Panc1 (cell line): ENCODE measurements at places on chromosomes 2 and 18.

GRCh38 chr18:11020161-11020853 lies 129.1 kb downstream of the PIEZO2 start:
- DNase-seq: no peak

- DNase-seq: peak; percentile 65
Observed at GRCh38 chr2:61670591-61671501, 132.7 kb upstream of the XPO1 start.

- no peak for DNase-seq
Observed at GRCh38 chr2:226093364-226093763, 693.9 kb downstream of the NYAP2 start.

DNA sequence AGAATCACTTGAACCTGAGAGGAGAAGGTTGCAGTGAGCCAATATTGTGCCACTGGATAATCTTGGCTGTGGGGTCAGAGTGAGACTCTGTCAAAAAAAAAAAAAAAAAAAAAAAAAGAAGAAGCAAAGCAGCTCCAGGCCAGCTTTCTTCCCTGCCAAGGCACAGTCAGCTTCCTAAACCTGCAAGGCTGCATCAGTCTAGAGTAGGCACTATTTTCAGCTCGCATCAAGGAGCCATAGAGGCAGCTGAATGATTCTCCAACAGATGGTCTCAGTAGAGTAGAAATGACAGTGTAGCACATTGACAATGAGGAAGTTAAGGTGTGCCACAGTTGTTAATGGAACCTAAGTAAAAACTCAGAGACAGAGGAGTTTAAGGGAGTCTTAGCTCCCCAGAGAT lies 35.6 kb downstream of the BMP10 start:
- DNase-seq: no peak

DNA sequence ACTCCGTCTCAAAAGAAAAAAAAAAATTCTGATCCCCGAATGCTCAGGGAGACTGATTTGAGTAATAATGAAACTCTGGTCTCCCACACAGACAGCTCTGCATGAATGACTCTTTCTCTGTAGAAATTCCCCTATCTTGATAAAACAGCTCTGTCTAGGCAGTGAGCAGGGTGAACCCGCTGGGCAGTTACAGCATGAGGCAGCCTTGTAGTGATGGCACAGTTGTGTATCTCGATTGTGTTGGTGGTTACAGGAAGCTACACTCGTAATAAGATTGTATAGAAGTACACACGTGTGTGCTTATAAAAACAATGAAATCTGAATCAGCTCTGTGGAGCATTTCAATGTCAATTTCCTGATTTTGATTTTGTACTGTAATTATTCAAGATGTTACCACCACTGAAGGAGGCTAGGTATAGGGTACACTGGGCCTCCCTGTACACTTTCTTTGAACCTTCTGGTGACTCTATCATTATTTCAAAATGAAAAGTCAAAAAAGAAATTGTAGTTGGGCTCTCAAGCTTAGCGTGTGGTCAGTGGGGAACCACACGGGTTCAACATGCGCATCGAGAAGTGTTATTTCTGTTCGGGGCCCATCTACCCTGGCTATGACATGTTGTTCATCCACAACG lies 34.9 kb upstream of the ATP8B1 start:
- no peak for DNase-seq

DNA sequence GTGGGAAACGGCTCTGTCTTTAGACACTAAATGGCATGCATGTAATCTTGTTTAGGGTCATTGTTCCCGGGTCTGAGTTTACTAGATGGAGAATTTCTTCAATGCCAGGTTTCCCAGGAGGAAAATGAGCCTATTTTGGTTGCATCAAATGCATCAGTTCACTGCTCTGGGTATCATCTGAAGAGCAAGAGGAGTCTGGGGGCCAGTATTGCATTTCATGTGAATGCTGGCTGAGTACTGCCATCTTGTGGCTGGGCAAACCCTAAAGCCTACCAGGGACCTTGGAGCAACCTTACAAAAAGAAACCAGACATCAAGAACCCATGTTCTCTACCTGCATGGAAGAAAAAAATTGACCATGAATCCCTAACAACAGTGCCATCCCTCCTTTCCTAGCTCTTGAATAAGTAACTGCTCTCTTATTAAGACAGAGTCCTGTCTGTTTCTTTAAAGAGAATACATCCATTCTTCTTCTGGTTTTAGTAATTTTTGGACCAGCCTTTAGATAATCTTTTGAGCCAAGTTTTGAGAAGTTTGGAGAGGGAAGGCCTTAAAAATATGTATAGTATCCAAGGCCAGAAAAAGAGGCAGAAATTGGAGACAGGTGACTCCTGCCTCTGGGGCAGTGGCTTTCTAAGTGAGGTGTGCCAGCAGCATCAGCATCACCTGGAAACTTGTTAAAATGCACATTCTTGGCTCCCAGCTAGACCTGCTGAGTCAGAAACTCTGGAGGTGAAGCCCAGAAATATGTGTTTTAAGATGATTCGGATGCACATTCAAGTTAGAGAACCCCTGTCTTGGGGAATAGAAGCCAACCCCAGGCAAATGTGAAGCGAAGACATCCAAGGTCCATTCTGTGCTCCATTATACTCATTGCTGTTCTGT lies 261.0 kb upstream of the CXCR4 start:
- DNase-seq: peak; percentile 45

DNA sequence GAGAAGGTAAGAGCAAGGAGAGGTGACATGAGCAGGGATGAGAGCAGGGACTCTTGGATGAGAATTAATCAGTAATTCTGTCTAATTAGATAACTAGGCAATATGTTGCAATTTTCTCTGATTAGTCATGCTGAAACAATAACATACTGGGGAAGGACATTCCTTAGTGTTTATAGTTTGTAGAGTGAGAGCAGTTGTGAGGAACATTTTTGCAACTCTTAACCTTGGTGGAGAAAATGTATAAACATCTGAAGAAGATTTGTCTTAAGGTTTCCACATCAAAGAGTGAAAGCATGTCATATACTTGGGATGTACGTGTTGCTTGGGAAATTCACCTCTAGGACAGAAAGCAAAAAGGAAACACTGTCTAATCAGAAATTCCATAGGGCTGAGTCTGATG lies 955.4 kb upstream of the FANCL start:
- DNase-seq: no peak

DNA sequence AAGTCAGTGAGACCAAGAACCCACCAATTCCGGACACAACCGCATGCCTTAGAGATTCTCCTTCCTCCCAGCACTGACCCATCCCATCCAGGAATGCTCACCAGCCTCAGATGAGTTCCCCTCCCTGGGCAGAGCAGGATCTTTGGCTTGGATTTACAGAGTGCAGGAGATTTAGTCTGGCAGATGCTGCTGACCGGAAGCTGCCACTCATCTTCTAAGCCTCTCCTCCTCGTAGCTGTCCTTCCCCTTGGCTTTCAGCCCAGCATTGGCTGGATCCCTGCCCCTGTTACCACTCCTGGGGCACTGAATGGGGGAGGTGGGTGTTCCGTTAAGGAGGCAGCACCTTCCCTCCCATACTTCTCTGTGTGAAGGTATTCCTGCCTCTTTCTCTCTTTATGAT lies 53.2 kb downstream of the VWA3B start:
- DNase-seq: no peak

DNA sequence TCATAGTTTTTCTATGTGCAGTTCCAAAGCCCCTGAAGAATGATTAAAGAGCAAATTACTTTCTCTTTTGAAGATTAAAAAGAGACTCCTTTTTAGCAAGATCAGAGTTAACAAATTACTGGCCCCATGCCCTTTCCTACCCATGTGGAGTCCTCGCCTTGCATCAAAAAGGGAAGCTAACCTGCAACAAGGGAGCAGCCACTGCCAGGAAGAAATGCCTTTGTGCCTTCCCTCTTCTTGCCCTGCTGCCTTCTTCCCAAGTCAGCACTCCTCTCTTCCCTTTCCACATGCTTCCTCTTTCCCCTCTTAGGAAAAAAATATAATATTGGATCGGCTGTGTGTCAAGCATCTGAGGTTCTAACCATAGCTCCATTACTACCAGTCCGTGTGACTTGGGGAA lies 37.1 kb upstream of the CYP1B1 start:
- no peak for DNase-seq

DNA sequence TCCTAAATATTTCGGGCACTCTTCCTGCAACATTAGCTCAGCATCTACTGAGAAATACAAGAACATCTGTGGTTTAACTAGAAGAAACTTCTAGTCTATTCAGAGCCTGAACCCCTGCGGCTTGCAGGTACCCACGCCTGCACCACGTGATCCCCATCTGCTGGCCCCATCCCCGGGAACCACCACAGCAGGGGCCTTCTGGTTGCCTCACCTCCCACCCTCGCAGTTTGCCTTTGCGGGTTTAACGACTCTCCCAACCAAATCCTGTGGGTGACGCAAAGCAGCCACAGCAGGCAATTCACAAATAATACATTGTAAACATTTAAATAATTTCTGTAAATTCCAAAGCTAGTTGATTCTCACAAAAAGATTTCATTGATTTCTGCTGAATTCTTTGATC lies 90.2 kb upstream of the TMEM18 start:
- no peak for DNase-seq

- no peak for DNase-seq
Observed at GRCh38 chr2:16015210-16015902, 75.0 kb downstream of the MYCN start.

GRCh38 chr2:99106913-99107312 lies 34.6 kb upstream of the C2orf15 start:
- DNase-seq: no peak

DNA sequence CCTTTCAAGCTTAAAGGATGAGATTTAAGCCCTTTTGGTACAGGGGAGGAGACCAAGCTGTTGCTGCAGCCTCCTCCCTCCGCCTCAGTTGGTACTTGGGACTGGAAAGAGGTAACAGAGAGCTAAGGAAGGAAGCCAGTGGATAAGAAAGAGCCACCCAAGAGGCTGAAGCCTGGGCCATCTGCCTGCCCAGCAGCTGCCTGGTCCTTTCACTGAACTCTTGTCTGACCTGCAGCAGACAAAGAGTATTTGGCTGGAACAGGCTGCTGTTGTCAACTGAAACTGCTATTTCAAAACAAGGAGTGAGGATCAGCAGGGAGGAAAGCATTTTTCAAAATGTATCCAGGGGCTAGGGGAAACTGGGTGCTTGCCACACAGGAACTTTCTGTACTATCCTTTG lies 30.3 kb downstream of the TNS1 start:
- no peak for DNase-seq

GRCh38 chr18:43389163-43389562 lies 111.9 kb upstream of the SYT4 start:
- no peak for DNase-seq

DNA sequence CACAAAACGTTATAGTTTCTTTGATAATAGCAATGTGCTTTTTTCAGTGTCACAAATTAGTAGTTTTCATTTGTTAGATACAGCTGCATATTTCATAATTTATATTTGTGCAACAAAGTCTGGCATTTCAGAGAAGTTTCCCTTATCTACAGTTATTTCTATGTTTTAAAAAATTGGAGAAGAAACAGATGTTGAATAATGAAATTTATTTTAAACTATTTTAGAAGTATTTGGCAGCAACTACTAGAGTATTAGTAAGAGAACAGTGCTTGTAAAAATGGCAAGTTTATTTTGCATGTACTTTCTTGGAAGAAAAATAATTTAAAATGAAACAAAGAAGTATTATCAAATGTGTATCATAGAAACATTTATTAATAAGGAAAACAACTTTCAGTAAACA lies 68.6 kb upstream of the COL5A2 start:
- DNase-seq: no peak

DNA sequence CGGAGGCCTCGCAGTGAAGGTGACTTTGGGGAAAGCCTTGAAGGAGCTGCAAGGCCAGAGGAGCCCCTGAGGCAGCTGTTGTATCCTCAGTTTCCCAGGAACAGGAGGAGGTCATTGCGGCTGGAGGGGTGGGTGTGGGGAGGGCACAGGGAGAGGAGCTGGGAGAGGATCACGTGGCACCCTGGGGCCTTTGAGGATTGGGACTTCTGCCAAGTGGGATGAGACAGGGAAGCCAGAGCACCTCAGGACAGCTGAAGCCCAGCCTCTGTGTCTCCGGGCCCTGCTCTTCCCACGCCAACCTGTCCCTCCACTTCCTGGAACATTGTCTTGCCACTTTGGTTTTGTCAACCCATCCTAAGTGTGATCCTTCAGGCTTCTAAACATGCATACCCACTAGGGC lies 19.4 kb upstream of the RRM2 start:
- no peak for DNase-seq

DNA sequence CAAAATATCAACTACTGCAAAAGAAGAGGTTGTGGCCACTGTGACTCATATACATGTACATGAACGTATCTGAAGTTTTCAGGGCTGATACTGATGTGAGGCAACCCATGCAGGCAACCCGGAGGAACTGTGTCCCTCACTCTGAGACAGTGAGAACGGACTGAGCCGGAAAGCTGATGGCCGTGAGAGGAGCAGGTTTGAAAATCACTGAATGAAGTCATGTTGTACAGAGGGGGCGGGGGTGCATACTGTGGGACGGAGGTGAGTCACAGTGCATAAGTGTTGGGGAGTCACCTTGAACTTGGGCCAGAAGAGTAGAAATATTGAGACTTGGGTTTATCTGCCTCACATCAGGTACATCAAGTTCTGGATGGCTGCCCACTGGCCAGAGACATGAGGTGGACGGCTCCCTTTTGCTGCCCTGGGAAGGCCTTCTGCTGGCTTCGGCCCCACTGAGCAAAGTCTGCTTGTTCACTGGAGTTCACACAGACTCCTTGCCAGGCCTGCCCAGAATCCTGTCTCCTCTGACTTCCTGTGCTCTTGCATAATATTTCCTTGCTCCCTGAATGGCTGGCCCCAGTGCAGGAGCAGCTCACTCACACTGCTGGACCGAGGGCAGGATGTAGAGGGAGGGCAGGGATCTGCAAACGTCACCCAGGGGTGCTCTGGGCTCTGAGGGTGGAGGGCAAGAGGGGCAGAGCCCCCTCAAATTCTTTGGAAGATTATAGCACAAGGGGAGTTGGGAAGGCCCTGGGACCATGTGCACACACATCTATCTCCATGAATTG lies 18.1 kb downstream of the EPAS1 start:
- peak; percentile 96 for DNase-seq

- no peak for DNase-seq
Observed at GRCh38 chr2:115609978-115610377, 1167.5 kb downstream of the DPP10 start.

- DNase-seq: no peak
Observed at GRCh38 chr2:219699440-219699821, 72.0 kb downstream of the SLC4A3 start.

DNA sequence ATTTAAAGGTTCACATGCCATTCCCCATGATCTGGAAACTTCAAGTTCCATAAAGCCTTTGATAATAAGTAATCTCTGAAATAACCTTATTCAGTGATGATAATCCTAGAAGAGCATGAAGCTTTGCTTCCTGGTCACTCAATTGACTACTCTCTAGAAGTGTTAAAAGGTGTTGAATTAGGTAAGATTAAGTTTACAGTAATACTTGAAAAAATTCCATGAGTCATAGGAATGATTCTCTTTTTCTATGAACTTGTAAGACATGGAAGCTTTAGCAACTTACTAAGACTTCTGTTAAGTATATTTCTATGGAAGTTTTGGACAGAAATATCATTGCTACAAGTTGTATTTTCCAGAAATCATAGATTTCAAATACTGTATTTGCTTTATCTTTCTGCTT lies 100.6 kb downstream of the MYO1B start:
- DNase-seq: no peak
